Daoy (cell line): ENCODE measurements at places on chromosomes 1 and 21. TPM values are rescaled to one million over a fixed set of nuclear protein-coding genes. Genes with fewer than 3 reads are reported as not detected.

- peak; percentile 22 for DNase-seq
Observed at GRCh38 chr1:78836726-78837125, 169.8 kb downstream of the ADGRL4 start.

- peak; percentile 93 for DNase-seq
Observed at GRCh38 chr1:84253891-84254290, 47.6 kb upstream of the SAMD13 start.

DNA sequence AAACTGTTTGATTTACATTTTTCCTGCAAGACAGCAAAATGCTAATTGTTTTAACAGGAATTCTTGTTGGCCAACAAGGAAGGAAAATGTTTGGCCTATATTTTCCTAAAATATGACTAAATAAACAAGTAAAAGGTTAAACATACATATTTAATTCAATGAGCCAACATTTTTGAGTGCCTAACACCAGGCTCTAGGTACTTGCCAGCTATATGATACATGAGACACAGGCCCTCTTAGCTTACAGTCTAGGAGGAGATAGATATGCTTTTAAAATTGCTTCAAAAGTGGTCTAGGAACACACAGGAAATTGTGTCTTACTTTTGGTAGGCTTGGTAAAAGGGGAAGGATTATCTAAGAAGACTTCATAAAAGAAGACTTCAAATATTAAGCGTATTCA lies 50.9 kb downstream of the PIGK start:
- no peak for DNase-seq

GRCh38 chr1:147851149-147851548 lies 51.4 kb upstream of the GJA8 start:
- no peak for DNase-seq

DNA sequence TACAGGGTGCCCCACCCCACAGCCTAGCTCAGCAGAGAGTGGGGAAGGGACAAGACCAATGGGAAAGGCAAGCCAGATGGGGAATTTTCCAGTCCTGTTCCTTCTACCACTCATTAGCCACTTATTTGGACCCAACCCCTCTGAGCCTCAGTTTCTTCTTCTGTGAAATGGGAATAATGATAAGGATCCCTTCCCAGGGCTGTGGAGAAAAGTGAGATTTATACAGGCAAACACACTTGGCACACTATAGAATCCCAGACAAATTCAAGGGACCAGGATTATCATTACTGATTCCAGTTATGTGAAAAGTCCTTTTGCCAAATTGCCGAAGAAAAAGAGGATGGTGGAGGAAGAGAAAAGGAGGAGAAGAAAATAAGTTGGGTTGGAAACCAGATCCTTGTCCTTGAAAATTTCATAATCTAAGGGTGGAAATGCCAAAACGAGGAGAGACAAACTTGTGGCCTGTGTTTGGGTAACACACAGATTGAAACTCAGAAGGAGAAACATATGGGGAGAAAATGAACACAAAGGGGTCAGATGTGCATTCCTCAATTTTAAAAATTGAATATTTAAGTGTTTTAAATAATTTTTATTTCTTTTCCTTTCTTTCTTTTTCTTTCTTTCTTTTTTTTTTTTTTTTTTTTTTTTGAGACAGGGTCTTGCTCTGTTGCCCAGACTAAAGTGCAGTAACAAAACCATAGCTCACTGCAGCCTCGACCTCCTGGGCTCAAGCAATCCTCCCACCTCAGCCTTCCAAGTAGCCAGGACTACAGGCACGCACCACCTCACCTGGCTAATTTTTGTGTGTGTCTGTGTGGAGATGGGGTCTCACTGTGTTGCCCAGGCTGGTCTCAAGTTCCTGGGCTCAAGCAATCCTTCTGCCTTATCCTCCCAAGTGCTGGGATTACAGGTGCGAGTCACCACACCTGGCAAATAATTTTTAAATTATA lies 9.6 kb downstream of the CAPN2 start:
- DNase-seq: no peak

- no peak for DNase-seq
Observed at GRCh38 chr1:181128592-181129497, 40.3 kb downstream of the IER5 start.

DNA sequence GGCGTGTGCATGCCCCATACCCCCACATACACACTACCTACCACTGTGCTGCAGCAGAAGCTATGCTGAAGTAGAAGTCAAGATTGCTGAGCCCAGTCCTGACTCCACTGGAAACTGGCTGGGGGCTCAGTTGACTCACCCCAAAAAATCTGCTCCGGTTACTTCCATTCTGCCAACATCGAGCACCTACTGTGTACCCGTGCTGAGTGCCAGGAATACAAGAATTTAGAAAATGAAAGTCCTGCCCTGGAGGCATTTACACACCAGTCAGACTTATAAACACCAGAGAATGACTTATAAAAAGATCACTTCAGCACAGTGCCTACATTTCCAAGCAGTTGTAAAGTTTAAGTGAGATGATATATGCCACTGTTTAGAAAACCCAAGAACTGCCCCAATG lies 99.1 kb downstream of the NMNAT2 start:
- no peak for DNase-seq

- DNase-seq: peak; percentile 73
Observed at GRCh38 chr1:59290193-59290949, 6.5 kb upstream of the FGGY start.

- no peak for DNase-seq
Observed at GRCh38 chr1:107843989-107844388, 121.0 kb downstream of the VAV3 start.

DNA sequence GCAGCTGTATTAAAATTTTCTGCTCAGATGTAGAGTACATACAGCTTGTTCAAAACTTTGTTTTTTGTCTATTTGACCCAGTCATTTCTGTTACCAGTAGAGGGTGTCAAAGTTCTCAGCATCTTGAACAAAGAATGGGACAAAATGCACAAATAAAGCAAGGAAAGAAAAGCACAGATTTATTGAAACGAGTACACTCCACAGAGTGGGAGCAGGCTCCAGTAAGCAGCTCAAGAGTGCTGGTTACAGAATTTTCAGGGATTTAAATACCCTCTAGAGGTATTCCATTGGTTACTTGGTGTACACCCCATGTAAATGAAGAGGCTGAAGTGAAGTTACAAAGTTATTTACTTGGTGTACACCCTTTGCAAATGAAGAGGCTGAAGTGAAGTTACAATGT lies 8.9 kb upstream of the PRMT6 start:
- DNase-seq: no peak

- DNase-seq: peak; percentile 62
Observed at GRCh38 chr1:40861224-40862003, 749 bp downstream of the CITED4 start.

The RAB25 gene
- total RNA-seq: not detected in 2 replicates

The TBX19 gene
- 0.57 and 1.1 TPM in 2 replicates for total RNA-seq

The C4BPA gene
- not detected in 2 replicates for total RNA-seq

The THEM5 gene
- not detected in 2 replicates for total RNA-seq

The TRIM17 gene
- total RNA-seq: not detected in 2 replicates

The TMEM82 gene
- total RNA-seq: not detected in 2 replicates
